ENCODE measurements at places on chromosomes 3 and 15.

DNA sequence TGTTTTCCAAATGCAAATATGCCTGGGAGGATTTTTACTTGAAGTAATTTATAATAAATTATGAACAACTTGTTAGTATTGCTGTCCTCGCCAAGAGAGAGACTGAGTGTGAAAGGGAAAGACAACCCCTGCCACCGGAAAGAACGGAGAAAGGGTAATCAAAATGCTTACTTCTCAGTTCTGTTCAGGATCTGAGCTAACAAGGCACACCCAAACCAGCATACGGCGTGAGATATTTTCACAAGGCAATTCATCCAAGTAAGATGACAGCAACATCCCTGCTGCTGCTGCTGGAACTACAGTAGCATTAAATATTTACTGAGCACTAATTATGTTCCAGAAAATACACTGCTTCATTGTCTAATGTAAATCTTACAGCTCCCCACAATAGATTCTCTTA lies 96.1 kb downstream of the KBTBD8 start:
- no peak for DNase-seq

- peak; percentile 81 for DNase-seq
Measured at GRCh38 chr3:126014252-126014651, 45.3 kb downstream of the ROPN1B start.

DNA sequence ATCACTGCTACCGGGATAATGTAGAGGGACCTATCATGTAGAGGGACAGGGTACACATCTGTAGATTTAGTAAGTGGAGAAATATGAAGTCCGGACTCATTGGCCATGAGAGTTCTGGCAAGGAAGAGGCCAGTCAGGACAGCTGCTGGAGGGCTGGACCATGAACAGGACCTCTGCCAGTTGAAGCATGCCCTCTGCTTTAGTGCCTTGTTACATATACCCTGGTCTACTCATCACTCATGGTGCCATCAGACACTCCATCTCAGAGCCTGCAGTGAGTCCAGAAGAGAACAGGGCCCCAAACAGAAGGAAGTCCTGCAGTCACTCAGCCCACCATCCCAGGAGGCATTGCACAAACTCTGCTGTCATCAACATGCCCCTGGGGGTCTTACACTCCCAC lies 54.7 kb upstream of the CA12 start:
- no peak for DNase-seq

DNA sequence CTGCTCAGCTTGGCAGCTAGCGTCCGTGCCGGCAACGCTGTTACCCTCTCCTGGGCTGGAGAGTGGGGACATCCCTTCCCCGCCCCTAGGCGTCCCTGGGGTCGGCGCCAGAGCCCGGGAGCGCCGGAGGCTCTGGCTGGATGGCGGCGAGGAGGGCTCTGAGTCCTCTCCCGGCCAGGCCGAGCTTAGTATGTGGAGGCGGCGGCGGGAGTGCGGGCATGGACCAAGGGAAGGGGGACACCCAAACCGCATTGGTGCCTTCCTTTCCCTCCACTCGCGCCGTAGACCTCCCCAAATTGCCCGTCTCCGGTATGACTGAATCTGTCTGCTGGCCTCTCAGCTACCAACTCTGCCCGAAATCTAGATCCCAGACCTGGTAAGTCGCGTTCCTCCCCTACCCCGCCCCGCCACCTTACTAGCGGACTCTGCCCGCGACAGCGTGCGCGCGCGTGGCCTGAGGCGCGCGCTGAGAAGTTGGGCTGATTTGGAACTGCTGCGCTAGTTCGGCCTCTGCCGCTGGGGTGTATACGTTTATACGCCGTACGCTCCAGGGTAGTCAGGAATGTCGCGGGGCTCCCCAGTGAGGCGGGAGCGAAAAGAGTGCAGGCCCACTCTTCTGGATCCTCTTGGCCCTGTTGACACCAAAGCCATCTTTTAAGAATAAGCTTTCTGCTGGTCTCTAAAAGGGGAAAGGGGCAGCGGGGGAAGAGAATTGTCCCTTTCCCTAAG lies 12.2 kb downstream of the ZIC1 start:
- no peak for DNase-seq

GRCh38 chr15:57677204-57677603 lies 29.3 kb upstream of the POLR2M start:
- DNase-seq, result no peak

DNA sequence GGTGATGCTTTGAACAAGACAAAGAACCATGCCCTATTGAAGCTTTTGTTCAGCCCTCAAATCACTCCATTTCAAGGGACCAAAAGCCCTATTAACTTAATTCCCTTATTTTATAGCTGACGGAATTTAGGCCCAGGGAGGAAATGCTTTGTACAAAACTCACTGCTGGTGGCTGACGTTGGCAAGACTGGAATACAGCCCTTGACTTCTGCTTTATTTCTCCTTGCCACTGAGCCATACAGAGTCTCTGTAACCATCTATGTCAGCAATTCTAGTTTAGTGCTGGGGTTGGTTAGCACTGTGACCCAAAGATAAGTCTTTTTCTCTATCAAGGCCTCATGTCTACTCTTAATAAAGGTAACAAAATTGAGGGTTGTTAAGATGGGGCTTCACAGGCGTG lies 316.1 kb upstream of the TPRG1 start:
- no peak for DNase-seq

DNA sequence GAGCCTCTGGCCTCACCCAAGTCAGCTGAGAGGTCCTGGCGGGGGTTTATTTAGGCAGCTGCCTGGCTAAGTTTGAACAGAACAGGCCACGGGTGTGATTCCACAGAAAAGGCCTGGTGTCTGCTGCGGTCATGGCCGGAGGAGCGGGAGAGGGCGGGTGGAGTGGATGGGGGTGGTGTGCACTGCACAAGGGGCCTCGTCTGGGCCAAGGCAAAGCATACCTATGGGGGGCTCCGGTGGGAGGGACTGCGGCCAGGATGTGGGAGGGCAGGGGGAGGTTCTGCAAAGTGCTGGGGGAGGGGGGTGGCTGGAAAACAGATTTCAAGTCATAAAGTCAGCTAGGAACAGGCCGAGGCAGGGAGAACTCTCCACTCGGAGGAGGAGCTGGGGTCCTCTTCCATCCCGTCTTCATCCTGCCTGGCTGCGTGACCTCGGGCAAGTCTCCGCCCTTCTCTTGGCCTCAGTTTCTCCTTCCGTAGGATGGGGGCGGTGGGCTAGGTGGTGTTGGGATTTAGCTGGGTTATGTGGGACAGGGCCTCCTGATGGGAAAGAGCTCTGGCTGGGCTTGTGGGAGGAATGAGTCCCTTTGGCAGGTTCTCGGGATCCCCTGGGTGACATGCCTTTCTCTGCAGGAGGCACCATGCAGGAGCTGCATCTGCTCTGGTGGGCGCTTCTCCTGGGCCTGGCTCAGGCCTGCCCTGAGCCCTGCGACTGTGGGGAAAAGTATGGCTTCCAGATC lies 878 bp downstream of the ISLR start:
- DNase-seq, result no peak

GRCh38 chr3:54071601-54072000 lies 50.8 kb upstream of the CACNA2D3 start:
- DNase-seq, result no peak

GRCh38 chr3:23442598-23443383 lies 239.7 kb downstream of the UBE2E2 start:
- DNase-seq, result no peak

- DNase-seq, result no peak
Measured at GRCh38 chr3:25007974-25008658, 419.9 kb upstream of the RARB start.

- no peak for DNase-seq
Measured at GRCh38 chr3:72924055-72924454, 36.2 kb downstream of the GXYLT2 start.

GRCh38 chr3:67819447-67819846 lies 165.0 kb upstream of the SUCLG2 start:
- DNase-seq, result no peak

GRCh38 chr3:54861248-54862067 lies 66.4 kb downstream of the LRTM1 start:
- DNase-seq, result no peak

DNA sequence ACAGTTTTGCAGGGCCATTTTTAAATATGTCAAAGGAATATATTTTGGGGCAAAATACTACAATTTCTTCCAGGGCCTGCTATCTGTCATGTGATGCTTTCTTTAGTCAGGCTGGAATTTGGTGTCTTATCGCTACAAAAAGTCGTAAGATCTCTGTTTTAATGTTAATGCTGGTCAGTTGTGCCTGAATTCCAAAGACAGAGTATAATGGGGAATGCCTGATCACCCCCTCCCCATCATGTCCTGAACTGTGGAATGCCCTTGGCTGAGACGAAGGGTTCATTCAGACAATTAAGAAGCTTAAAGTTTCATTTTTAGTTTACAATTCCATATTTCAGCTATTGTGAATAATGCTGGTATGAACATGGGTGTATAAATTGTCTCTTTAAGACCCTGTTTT lies 203.0 kb downstream of the TBC1D5 start:
- no peak for DNase-seq

DNA sequence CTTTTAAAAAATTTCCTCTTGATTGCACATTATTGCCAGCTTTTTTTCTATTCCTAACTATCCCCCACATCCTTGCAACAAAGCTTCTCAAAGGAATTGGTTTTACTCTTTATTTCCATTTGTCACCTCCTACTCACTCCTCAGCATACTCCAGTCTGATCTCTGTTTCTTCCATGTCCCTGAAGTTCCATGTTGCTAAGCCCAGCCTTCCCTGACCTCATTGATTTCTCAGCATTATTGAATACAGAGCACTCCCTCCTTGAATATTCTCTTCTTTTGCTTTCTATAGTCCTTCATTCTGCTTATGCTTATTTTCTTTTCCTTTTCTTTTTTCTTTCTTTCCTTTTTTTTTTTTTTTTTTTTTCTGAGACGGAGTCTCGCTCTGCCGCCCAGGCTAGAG lies 10.7 kb downstream of the ARID3B start:
- DNase-seq, result no peak

DNA sequence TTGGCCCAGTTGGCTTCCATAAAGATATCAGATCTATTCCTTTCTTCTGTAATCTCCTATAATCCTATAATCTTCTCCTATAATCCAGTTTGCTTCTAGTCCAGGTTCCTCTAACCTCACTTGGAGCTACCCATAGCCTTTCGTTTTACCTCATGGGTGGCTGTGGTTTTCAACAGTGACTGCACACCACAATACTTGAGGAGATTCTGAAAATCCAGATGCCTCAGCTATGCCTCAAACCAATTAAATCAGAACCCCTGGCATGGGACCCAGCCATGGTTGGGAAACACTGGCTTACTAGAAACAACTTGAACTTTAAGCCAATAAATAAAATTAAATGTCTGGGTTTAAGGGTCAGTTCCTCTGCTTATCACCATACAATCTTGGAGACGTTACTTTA lies 86.1 kb upstream of the NTRK3 start:
- no peak for DNase-seq

DNA sequence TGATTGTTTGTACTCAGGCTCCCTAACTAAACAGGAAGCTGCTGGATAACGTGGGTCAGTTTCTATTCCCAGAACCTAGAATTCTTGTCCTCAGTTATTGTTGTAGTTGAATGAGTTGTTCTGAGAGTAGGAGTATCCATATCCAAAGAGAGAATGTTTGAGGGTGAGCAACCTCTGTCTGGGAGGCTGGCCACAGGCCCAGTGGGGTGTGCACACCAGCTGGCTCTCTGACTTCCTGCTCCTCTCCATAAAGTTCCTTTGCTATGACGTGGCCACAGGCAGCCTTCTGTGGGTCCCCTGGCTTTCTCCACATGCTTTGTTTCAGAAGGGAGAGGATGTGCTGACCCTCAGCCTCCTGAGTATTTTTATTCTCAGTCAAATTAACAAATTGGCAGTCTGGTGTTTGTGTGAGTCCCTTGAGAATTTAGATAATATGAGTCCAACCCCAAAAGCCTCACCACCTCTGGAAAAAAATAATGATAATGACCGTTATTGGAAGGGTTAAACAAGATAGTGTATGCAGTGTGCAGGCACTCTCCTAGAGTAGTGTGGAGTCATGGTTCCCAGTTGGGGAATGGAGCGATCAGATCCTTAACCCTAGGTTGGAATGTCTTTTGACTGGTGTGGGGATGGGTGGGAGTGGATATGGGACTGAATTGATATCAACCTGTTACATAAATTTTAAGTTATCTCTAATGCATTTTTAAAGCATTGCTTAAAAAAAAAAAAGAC lies 47.6 kb upstream of the MED12L start:
- DNase-seq, result peak; percentile 50

GRCh38 chr3:13497386-13497785 lies 17.3 kb downstream of the HDAC11 start:
- peak; percentile 21 for DNase-seq

- peak; percentile 58 for DNase-seq
Measured at GRCh38 chr3:171306631-171307030, 153.6 kb downstream of the TNIK start.

- no peak for DNase-seq
Measured at GRCh38 chr3:196932600-196932999, 9.7 kb downstream of the NCBP2 start.

- no peak for DNase-seq
Measured at GRCh38 chr3:167483708-167484475, 10.1 kb upstream of the SERPINI2 start.

- no peak for DNase-seq
Measured at GRCh38 chr3:71010726-71011455, 572.6 kb downstream of the FOXP1 start.

DNA sequence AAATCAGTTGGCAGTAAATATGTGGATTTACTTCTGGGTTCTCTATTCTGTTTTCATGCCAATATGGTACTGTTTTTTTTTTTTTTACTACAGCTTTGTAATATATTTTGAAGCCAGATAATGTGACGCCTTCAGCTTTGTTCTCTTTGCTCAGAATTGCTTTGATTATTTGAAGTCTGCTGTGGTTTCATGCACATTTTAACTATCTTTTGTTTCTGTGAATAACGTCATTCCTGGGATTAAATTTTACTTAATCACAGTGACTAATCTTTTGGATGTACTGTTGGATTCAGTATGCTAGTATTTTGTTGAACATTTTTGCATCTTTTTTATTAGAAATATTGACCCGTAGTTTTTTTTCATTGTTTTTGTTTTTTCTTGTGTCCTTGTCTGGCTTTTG lies 576.5 kb downstream of the ZNF385D start:
- DNase-seq, result peak; percentile 24

DNA sequence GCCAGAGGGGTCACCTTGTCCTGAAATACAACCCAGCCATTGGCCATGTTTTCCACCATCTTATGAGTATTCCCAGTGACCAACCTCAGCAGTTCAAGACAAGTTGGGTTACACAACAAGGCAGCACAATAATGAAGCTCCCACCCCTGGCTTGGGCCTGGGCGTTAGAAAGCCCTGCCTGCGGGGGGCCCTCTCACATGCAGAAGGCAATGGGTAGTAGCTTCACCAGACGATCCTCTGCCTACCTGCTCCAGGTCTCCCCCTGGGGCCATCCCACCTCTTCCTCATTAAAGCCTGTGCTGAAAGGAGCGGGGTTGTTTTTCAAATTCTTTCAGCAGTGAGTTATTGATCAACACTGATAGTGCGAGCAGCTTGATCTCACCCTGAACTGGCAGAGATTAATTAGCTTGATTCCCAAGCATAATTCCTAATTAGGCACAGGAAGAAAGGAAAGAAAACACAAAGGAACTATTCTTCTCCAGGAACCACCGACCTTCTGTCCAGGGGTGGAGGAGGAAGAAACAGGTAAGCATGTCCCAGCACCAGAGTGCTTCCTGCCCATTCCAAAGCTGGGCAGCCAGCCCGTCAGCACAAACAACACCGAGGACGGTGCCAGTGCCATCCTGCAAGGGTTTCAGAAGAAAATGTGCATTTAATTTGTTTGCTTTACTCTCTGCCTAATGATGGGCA lies 79.7 kb upstream of the CGNL1 start:
- no peak for DNase-seq

All from foreskin melanocyte (primary cell).